Fibroblast of villous mesenchyme (primary cell): ENCODE measurements at places on chromosomes 2 and 18. TPM values are rescaled to one million over a fixed set of nuclear protein-coding genes. Genes with fewer than 3 reads are reported as not detected.

DNA sequence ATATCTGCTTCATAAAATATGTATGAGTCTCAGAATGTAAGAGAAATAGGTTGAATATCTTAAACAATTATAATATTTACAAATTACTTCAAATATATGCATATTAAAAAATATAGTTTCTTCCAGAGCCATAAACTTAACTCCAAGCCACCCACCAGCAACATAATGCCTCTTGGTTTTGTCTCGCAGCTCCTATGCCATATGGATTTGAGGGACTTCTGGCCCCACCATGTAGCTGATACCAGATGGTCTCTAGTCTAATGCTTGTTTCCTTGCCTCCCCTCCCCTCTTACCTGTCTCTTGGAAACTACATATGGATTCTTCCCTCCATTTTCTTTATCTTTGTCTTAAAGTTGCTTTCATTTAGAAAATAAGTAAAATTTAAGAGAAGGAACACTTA is 114.3 kb downstream of the GCA start:
- no peak for DNase-seq

The CLHC1 gene
- total RNA-seq, result 14.8 and 18.1 TPM in 2 replicates

DNA sequence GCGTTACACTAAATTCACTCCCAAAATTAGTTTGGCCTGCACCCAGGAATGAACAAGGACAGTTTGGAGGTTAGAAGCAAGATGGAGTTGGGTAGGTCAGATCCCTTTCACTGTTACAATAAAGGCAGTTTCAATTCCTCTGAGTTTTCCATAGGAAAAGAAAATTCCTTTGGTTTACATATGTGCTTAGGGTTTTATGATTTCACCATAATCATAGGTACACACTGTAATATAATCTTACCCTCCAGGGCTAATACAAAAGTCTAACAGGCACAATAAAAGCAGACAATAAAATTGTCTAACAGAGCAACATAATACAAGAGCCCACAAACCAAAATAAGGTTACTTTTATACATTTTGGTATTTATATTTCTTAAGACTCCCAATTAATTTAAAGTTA is 391.5 kb upstream of the KCNJ3 start:
- DNase-seq, result no peak

The IRS1 gene
- 33.2 and 33.8 TPM in 2 replicates for total RNA-seq

The PUS10 gene
- 4.2 and 7.8 TPM in 2 replicates for total RNA-seq

DNA sequence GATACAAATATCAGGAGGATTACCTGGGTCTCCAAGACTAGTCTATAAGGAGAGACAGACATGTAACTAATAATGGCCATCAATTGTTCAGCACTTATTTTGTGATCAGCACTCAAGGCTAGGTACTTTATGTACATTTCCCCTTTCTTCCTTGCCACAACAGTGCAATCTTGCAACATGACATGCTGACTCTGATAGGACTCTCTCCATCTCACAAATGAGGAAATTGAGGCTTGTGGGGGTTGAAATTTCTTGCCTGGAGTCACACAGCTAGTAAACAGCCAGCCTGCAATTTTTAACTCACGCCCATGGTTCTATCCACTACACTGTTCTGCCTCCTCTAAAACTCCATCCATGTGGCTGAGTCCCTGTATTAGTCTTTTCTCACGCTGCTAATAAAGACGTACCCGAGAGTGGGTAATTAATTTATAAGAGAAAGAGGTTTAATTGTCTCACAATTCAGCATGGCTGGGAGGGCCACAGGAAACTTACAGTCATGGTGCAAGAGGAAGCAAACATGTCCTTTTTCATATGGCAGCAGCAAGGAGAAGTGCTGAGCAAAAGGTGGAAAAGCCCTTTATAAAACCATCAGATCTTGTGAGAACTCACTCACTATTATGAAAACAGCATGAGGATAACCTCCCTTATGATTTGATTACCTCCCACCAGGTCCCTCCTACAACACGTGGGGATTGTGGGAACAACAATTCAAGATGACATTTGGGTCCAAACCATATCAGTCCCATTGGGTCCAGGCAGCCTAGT is 302.4 kb downstream of the PLCL1 start:
- no peak for DNase-seq

DNA sequence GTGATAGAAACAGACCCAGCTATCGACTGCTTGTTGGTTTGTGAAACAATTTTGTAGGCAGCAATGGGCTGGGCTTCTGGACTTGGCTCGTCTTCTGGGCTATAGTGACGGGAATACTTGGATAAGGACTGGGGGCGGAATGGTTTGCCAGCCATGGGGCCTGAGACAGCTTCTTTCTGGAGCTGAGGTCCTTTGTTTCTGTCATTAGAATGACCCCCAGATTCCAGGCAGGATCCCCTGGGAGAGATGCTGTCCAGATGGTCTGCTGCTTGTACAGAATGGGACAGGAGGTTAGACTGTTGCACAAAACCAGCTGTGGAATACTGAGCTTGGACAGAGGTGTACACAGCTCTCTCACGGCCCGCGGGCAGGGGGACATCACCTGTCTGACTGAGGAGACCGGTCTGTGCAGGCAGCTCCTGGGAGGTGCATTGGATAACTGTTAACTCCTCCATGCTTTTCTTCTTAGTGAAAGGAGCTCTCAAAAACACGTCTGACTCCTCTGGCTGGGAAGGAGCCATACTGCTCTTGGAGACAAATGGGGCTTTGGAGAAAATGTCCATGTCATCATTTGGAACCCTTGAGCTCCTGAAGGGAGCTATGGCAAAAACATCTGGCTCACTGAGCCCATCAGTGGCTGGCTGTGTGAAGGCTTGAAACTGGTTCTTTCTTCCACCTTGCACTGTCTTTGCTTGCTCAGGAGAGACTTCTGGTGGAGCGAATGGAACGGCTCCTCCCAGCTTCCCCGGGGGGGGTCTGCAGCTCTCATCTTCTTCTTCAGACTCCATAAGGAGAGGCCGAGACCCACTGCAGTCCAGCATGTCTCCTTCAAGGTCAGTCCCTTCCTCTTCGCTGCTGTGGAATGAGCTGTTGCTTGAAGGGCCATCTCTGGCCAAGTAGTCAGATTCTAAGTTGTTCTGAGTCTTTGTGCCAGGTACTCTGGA is 28.6 kb upstream of the NFU1 start:
- peak; percentile 53 for DNase-seq

DNA sequence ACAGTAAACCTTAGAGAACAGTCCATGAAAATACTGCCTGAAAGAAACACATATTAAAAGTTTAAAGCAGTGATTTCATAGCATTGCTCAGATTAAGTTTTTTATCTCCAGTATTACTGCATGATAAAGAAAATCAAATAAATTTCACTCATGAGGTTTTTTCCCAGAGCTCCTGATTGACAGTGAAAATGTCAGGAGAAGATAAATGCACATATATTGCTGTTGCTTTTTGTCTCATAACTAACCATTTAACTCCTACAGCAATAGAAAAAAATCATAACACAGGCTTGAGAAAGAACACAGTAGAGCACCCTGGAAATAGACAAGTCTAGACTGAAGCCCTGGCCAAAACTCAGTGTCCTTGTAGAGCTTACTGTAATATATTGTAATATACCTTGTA is 391.0 kb downstream of the TMX3 start:
- DNase-seq, result no peak

- no peak for DNase-seq
These were observed 175.4 kb downstream of the THADA start for GRCh38 chr2:43420389-43420801.

- DNase-seq, result no peak
These were observed 4.9 kb downstream of the ANTXR1 start for GRCh38 chr2:69017835-69018234.
